ENCODE measurements at places on chromosomes 16 and 17.

DNA sequence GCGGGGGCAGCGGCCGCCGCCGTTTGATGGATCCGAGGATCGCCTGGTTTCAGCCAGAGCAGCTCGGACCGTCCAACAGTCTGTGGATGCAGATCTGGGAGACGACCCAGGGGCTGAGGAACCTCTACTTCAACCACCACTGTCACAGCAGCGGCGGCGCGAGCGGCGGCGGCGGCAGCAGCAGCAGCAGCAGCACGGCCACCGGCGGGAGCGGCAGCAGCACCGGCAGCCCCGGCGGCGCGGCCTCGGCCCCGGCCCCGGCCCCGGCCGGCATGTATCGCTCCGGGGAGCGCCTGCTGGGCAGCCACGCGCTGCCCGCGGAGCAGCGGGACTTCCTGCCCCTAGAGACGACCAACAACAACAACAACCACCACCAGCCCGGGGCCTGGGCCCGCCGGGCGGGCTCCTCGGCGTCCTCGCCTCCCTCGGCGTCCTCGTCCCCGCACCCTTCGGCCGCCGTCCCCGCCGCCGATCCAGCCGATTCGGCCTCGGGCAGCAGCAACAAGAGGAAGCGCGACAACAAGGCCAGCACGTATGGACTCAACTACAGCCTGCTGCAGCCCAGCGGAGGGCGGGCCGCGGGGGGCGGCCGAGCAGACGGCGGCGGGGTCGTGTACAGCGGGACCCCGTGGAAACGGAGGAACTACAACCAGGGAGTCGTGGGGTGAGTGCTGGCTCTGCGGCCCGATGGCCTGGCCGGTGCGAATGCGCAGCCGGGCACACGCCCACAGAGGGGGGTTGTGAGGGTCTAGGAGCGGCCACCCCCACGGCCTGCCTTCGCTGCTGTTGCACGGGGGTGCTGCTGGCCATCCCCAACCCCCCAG, 702 bp downstream of the TENT4B start:
- no peak for DNase-seq

- DNase-seq = no peak
Observed at GRCh38 chr16:61098505-61098904, 937.7 kb downstream of the CDH8 start.

- DNase-seq = no peak
Observed at GRCh38 chr16:8951447-8952280, 12.0 kb downstream of the USP7 start.

- DNase-seq = no peak
Observed at GRCh38 chr16:24984903-24985675, 30.1 kb downstream of the ARHGAP17 start.

- no peak for DNase-seq
Observed at GRCh38 chr16:87380881-87381280, 2.7 kb downstream of the FBXO31 start.

DNA sequence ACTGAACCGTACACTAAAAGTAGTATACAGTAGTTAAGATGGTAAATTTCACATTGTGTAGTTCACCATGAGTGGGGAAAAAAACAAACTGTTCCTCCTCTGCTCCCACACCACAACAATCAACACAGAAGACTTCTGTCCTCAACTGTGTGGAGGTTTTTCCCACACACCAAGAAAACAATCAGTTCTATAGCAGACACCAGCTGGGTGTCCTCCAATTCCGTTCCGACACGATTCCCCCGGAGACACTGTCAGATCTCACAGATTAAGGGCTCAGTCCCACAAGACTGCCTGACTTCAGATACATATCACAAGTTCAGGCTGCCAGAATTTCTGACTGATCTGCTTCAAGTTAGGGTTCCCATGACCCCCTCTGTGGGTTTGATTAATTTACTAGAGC, 31.8 kb downstream of the BBS2 start:
- DNase-seq = peak; percentile 52

GRCh38 chr17:67944035-67944434, 52.2 kb downstream of the C17orf58 start:
- DNase-seq = no peak

DNA sequence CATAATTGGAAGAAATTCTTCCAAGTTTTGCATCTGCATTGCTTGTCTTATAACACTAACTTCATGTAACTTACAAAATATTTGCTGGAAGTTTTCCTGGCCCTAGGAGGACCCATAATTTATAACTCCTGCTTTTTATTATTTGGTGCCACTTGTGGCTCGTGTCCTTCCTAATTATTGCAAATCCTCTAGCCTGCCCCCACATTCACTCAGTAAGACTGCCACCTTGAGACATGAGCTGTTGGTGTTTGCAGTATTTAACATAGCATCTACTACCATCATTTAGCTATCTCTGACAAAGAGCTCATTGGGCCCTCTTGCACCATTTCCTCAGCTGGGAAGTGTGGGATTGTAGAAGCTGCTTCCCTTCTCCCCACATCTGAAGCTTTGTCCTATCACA, 49.5 kb downstream of the FTO start:
- no peak for DNase-seq

- DNase-seq = no peak
Observed at GRCh38 chr17:57918017-57918895, 37.0 kb downstream of the CUEDC1 start.

GRCh38 chr16:11183035-11183812, 72.8 kb downstream of the SOCS1 start:
- no peak for DNase-seq

- no peak for DNase-seq
Observed at GRCh38 chr16:57700781-57701551, 6.4 kb downstream of the DRC7 start.

DNA sequence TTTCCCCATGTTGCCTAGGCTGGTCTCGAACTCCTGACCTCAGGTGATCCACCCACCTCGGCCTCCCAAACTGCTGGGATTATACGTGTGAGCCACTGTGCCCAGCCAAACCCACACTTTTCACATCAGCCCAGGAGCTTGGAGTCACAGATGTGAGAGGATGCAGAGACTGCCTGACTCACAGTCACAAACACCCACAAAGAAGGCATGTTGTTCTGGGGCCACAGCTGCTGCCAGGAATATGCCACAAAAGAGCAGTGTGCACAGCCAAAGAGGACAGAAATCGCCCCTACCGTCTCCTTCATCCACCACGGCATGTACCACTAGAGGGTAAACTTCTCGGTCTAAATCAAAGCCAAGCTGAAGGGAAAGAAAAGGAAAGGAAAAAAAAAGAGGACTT, 25.1 kb upstream of the FOXJ1 start:
- no peak for DNase-seq

DNA sequence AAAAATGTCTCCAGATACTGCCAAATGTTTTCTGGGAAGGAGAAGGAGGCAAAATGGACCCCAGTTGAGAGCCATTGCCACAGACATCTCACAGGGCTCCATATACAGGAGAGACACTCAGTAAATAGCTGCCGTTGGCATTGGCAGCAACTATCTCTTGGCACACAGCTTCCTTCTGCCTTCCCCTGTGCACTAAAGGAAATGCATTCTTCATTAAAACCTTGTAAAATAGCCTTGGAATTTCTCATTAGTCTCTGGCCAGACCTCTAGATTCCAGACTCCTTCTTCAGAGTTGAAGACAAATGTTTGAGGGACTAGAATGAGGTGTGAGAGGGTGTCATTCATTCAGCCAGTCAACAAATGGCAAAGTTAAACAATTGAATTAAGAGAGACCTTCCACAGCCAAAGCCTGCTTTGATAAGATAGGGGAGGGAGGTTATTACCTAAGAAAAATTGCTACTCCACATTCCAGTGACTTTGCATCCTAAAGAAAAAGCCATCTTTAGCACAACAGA, 223.9 kb upstream of the HS3ST3A1 start:
- no peak for DNase-seq

DNA sequence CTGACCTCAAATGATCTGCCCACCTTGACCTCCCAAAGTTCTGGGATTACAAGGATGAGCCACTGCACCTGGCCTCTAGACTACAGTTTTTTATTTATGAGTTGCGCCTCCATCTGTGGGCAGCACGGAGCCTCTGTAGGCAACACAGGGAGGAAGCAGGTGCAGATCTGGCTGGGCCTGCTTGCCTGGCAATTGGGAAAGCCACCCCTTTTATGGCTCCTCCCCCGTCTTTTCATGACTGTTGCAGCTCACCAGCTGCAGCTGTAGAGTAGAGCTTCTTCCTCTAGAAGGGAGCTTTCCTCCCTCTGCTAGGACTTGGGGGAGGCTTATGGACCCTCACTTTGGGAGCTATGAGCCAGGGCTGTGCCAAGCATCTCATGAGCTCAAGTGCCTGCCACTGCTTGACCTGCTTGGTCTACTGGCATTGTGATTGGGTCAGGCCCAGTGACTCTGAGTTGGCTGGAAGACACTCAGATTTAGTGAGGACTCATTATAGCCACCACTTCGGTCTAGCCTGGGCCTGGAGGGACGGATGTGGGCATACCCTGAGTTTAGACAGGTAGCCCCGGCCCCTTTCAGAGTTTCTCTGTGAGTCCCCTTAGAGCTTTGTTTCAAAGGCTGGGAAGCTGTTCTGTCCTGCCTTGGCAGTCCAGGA, 6.9 kb upstream of the SLC7A6 start:
- no peak for DNase-seq

DNA sequence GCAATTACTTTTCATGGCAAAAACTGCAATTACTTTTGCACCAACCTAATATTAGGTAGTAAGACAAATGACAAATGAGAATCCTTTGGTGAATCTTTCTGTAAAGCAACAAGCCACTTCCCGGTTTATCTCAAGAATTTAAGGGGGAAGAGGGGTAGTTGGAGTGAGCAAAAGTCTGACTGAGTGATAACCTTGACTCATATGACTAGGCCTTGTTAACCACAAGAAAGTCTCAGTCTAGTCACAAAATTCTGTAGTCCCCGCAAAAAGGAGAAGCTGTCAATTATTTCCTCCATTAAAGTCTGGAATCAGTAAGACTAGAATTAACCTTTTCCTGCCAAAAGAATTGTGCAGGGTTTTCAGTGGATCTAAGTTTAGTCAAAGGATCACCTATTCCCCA, 72.2 kb upstream of the GNAO1 start:
- DNase-seq = no peak

DNA sequence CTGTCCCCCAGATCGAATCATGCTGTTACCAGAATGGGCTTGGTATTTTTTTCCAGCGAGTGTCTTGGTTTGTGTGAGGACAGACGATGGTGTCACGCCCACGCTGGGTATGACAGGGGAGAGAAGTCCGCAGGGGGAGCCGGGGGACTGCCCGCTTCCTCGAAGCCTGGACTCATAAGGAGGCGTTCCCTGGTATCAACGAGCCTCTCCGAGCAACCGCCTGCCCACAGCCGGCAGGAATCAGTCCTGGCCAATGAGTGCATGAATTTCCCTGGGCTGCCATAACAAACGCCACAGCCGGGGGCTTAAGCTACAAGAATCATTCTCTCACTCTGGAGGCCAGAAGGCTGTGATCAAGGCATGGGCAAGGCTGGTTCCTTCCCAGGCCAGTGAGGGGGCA, 26.1 kb upstream of the JPH3 start:
- no peak for DNase-seq

DNA sequence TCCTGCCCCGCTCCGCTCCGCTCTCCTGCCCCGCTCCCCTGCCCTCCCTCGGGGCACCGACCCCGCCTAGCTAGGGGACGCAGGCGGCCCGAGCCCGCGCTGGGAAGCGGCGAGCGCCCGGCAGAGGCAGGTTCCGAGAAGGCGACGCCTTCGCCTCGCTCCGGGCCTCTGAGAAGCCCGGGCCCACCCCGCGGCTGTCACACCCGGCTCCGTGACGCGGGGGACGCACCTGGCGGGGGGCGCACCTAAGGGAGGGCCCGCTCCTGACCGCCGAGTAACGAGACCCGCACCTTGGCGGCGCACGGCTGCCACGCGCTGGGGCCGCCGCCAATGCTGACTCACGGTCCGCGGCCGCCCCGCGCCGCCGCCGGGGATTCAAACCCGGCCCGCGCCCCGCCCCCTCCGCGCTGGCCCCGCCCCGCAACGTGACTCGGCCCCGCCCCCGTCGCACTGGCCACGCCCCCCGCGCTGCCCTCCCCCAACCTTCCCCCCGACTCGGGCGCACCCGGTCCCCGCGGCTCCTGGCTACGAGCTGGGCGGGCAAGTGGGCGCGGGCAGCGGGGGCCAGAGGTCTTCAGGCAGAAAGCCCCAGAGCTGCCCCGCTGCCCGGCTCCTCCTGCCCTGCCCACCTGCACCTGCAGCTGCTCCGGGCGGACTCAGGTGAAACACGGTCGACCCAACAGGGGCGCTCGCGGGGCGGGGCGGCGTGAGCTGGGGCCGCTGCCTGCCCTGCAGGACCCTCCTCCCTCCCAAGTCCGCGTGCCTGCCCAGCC, 27.8 kb downstream of the GNPTG start:
- DNase-seq = peak; percentile 43

- DNase-seq = no peak
Observed at GRCh38 chr16:4979736-4980660, 21.9 kb downstream of the SEC14L5 start.

GRCh38 chr16:30166202-30166902, 17.1 kb upstream of the CORO1A start:
- no peak for DNase-seq

DNA sequence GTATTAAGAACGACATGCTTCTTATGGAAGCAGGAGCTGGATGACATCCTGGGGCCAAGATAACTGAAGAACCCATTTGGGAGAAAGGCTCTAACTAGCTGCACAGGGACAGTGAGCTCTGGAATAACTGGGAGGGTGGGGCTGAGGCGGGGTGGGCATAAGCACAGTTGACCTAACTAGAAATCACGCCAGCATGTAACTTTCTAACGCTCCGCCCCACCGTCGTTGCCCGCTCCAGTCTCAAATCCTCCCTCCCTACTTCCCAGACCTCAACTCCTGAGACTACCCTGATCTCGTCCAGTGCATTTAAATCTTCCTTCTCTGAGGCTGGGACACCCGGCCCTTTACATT, 436 bp downstream of the PHB1 start:
- no peak for DNase-seq

DNA sequence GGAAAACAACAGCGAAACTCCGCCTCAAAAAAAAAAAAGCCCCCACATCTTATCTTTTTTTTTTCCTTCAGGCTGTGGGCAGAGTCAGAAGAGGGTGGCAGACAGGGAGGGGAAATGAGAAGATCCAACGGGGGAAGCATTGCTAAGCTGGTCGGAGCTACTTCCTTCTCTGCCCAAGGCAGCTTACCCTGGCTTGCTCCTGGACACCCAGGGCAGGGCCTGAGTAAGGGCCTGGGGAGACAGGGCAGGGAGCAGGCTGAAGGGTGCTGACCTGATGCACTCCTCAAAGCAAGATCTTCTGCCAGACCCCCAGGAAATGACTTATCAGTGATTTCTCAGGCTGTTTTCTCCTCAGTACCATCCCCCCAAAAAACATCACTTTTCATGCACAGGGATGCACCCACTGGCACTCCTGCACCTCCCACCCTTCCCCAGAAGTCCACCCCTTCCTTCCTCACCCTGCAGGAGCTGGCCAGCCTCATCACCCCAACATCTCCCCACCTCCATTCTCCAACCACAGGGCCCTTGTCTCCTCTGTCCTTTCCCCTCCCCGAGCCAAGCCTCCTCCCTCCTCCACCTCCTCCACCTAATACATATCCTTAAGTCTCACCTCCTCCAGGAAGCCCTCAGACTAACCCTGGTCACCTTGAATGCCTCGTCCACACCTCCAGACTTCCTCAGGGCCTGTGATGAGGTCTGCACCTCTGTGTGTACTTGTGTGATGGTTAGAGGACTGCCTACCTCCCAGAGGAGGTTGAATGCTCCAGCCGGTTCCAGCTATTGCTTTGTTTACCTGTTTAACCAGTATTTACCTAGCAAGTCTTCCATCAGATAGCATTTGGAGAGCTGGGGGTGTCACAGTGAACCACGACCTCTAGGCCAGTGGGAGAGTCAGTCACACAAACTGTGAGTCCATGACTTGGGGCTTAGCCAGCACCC, 1.2 kb upstream of the HBA1 start:
- DNase-seq = no peak

Data from substantia nigra (tissue), 51 donors.